ENCODE measurements at places on chromosomes 4 and X.
A peak's percentile ranks its signal among the peaks of the same experiment; 100 is the strongest.

- peak; percentile 31 for DNase-seq
Observed at GRCh38 chrX:13120017-13120416, 75.6 kb upstream of the FAM9C start.

- no peak for DNase-seq
Observed at GRCh38 chrX:128653524-128654060, 601.4 kb upstream of the ACTRT1 start.

GRCh38 chrX:65194547-65194946, 218.3 kb upstream of the ZC4H2 start:
- no peak for DNase-seq

- no peak for DNase-seq
Observed at GRCh38 chrX:79159800-79160199, 15.3 kb downstream of the GPR174 start.

DNA sequence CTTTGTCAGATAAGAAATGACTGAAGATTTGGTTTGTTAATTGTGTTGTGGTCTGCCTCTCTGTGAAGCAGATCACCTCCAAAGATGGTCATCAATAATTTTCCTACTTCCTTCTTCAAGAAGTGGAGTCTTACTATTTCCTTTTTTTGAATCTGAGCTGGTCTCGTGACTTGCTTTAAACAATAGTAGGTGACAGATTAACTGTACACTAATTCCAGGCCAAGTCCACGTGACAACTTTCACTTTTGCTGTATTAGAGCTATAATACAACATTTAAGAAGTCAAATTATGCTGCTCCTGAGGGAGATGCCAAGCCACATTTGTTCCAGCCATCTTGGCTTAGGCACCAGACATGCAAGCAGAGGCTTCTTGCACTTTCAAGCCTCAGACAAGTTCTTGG, 393.8 kb upstream of the GRID2 start:
- DNase-seq: no peak

DNA sequence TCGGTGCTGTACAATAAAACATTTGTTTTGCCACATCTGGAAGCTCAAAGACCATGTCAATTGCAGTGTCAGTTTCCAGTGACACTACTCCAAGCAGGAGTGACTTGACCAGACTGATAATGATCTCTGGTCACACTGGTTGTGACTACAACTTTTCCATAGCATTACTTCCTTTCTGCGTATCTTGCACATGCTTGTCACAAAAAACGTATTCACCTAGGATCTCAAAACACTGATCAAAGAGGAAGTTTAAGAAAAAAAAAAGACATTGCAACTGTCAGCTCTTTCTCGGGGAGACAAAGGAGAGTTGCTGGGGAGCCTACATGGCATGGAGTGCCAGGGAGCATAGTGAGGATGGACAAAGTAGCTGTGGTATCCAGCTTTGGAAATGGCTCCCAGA, 60.6 kb downstream of the OPHN1 start:
- DNase-seq: no peak

GRCh38 chr4:89847571-89848325, 10.8 kb upstream of the SNCA start:
- DNase-seq: no peak

GRCh38 chrX:119090627-119091026, 17.8 kb downstream of the CT47C1 start:
- DNase-seq: no peak

GRCh38 chr4:123841447-123842121, 445.0 kb downstream of the SPRY1 start:
- DNase-seq: no peak

GRCh38 chrX:64151911-64152310, 53.6 kb downstream of the AMER1 start:
- DNase-seq: no peak

GRCh38 chr4:74632634-74633033, 161.7 kb downstream of the BTC start:
- DNase-seq: peak; percentile 46

GRCh38 chr4:82223715-82224114, 150.1 kb downstream of the HNRNPD start:
- no peak for DNase-seq

- no peak for DNase-seq
Observed at GRCh38 chr4:30996841-30997240, 276.7 kb downstream of the PCDH7 start.

DNA sequence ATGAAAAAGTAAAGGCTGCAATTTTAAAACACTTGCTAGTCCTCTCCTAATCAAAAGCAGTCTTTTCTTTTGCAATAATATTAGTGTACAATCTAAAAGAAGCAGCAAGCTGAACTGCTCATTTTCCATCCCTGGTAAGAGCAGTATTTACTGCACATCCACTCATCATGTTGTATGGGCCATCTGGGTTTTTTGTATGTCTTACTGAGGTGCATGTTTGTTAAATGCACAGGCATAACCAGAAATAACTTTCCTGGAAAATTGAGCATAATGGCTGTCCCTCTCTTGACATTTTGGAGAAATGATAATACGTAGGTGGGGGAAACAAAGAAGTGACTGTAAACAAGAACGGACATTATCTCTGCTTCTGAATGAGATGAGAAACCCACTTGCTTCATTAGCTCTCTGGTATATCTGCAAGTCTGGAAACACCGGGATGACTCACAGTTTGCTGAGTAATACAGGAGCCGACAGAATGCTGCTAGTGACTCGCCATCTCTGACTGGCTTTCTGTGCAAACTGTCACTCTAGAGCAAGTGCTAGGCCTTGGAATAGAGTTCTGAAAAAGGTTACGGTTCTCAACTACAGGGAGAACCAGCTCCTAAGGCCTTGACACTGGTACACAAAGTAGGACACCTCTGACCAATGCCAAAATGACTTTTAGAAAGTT, 85.7 kb upstream of the MTM1 start:
- peak; percentile 58 for DNase-seq

DNA sequence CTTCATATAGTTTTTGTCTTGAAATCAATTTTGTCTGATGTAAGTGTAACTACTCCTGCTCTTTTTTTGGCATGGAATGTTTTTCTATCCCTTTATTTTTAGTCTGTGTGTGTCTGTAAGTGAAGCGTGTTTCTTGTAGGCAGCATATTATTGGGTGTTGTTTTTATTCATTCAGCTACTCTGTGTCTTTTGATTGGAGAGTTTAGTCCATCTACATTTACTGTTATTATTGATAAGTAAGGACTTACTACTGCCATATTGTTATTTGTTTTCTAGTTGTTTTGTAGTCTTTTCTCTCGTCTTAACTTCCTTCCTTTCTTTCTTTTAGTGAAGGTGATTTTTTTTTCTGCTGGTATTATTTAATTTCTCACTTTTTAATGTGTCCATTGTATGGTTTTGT, 30.5 kb upstream of the TMLHE start:
- no peak for DNase-seq

DNA sequence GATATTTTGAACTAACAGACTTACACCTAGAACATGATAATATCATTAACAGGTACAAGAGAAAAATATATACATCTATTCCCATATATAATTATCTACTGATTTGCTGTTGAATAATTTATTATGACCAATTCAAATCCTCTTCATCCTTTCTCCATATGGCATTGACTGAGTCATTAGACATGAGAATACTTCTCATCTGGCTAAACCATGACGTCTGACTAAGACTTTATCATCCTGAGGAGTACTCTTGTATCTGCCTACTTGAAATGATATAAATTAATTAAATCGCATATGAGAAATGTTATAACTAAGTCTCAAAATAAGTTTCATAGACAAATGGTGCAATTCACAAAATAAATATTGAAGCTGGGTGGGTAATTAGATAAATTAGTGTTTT, 67.4 kb downstream of the EMCN start:
- DNase-seq: no peak

DNA sequence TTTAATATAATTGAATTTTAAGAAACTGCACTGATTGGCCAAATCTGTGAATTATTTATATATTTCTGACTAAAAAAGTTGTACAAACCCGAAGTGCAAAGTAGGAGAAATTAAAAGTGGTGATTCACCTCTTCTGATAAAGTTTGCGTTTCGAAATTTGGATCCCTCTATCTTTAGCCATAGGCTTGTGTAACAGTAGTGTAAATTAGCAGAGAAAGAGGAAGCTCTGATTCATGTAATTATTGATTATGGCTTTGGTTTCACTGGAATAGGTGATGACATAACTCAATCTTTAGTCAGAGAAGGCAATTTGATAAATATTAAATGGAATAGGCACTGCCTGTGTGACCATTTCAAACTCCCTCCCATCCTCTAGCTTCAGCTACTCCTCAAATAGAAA, 717.8 kb upstream of the PCDH7 start:
- no peak for DNase-seq

GRCh38 chr4:71841336-71841735, 57.5 kb upstream of the GC start:
- DNase-seq: no peak

GRCh38 chr4:587671-588350, 11.7 kb upstream of the TMEM271 start:
- DNase-seq: no peak

DNA sequence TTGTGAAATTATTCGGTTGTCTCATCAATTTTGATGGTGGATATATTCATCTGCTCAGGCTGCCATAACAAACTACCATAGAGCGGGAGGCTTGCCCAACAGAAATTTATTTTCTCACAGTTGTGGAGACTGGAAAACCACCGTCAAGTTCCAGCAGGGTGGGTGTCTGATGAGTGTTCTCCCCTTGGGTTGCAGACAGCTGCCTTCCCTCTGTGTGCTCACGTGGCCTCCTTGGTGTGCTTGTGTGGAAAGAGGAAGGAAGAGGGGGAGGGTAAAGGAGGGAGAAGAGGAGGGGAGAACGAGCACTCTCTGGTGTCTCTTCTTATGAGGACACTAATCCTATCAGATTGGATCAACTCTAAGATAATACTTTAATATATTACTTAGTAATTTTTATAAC, 123.8 kb upstream of the TEX13D start:
- no peak for DNase-seq

Measured in fibroblast of skin of scalp (primary cell).